ENCODE measurements at places on chromosomes 12 and 14. TPM values are rescaled to one million over a fixed set of nuclear protein-coding genes. Genes with fewer than 3 reads are reported as not detected.

GRCh38 chr14:97408503-97408902 lies 611.3 kb downstream of the VRK1 start:
- DNase-seq, result no peak

- no peak for DNase-seq
Observed at GRCh38 chr14:66496188-66496807, 10.1 kb downstream of the CCDC196 start.

Gene TDRD9
- under 0.01 TPM for total RNA-seq

Gene TTLL5
- total RNA-seq, result 61.8 TPM

Gene PTPRB
- total RNA-seq, result 62.6 TPM

- no peak for DNase-seq
Observed at GRCh38 chr14:96917442-96917963, 120.3 kb downstream of the VRK1 start.

GRCh38 chr12:84058136-84058535 lies 854.5 kb downstream of the SLC6A15 start:
- DNase-seq, result no peak

Gene FERMT2
- total RNA-seq, result 165 TPM

Gene TSPAN19
- total RNA-seq, result not detected

Gene PRB2
- total RNA-seq, result not detected

- no peak for DNase-seq
Observed at GRCh38 chr12:112738531-112738930, 53.0 kb upstream of the RPH3A start.

DNA sequence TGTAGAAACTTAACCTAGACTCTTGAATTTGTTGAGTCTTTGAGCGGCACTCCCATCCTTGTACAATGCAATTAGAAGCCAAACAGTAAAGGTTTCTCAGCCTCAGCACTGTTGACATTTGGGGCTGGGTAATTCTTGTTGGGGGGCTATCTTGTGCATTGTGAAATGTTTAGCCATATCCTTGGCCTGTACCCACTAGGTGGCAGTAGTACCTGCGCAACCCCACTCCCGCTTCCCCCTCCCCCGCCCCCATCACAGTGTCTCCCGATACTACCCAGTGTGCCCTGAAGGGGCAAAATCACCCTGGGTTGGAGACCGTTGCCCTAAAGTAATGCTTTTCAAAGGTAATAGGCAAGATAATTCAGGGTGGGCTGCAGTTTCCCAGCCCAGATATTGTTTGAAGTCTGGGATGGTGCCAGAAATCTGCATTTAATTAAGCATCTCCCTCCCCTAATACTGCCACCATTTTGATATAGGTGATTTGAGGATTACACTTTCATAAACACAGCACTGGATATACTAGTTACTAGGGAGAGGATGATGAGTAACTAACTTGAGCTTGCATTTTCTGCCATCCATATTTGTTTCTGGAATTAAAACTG lies 1.8 kb downstream of the COX6A1 start:
- no peak for DNase-seq

Gene CLEC9A
- total RNA-seq, result not detected

Gene DENND5B
- total RNA-seq, result 22.6 TPM

DNA sequence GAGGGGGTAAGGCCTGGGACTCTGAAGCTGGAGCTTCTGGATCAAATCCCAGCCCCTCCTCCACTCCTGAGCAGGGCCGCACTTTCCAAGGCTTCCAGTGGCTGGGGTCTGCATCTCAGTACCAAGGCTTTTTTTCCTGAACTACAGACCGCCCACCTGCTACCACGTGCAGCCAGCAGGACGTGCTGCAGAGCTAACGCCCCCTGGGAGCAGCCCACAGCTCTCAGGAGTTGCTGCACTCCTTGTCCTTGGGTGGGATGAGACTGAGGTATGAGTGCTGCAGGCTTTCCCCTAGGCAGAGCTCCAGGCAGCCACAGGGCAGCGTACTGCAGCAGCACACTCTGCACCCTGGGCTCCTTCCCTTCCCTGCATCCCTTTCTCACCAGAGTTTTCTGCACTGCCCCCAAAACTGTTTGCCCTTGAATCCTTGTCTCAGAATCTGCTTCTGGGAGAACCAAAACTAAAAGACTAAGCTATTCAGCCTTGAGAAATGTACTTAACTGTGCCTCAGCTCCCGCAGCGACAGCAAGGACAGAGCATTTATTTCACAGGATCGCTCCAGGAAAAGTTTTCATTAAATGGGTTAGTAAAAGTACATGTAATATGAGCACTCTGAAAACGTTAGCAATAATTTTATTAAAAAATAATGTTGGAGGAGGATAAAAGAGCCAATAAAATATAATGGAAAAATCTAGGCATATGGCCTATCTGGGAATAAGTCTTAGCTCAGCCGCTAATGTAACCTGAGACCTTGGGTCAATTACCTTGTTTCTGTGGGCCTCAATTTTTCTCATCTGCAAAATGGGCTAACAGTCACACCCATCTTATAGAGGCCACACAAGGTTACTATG lies 25.5 kb downstream of the RBM19 start:
- no peak for DNase-seq

Gene TMEM233
- 0.22 TPM for total RNA-seq

DNA sequence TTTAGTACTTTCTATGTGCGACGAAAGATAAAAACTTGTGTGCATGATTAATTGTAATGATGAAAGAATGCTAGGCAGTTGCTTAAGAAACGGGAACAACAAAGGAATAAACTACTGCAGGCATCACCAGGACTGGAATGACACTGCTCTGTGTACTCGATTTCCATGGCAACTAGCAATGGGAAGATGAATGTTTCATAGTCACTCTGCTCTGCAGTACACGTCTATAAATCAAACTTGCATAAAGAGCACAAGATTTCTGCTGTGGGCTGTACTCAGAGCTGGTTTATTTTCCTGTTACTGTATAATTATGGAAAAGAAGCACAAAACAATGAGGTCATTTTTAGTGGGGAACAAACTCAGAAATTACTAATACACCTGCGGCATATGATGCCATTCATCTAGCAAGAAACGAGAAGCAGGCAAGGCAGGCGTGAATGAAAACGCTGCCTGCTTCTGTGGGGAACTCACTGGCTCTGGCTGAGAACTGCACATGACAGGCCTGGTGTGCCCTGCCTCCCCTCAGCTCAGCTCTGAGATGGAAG lies 41.8 kb downstream of the EFCAB11 start:
- DNase-seq, result no peak

Gene DAO
- total RNA-seq, result not detected

DNA sequence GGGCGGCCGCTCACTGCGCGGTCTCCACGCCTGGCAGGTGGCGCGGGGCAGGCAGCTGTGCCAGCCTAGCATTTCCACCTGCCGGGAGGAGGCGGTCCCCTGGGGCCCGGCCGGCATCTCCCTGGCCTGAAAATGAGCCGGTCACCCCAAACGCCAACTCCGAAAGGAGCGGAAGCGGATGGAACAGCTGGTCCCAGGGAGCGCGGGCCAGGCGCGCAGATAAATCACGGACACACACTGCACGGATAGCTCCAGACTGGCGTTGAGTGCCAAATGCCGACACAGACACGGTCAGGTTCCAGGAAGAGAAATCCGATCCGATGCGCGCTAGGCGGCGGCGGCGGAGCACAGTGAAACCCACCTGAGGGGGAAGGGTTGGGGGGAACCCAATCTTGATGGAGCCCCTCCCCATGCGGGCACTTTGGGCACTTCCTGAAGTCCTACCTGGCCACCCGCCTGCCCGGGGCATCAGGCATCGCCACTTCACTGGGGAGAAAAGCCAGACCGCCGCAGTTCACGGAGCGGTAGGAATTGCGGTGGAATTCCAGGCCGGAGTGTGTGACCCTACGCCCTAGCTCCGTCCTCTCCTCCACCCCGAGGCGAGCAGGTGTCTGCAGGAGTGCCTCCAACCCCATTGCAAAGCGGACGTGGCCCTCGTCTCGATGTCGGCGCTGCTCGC lies 624 bp upstream of the PLEKHD1 start:
- no peak for DNase-seq

- DNase-seq, result no peak
Observed at GRCh38 chr12:47834199-47834903, 14.6 kb upstream of the HDAC7 start.

GRCh38 chr12:131963381-131963780 lies 13.6 kb downstream of the EP400 start:
- DNase-seq, result no peak

Gene LUM
- total RNA-seq, result 138 TPM

GRCh38 chr14:75366963-75367362 lies 60.9 kb upstream of the JDP2 start:
- no peak for DNase-seq

GRCh38 chr12:105573574-105573973 lies 243.1 kb downstream of the C12orf75 start:
- DNase-seq, result no peak

Gene FGF23
- total RNA-seq, result not detected

Gene REC8
- 11.6 TPM for total RNA-seq

Gene TNFAIP2
- 48.6 TPM for total RNA-seq

Gene VWF
- total RNA-seq, result 245 TPM

DNA sequence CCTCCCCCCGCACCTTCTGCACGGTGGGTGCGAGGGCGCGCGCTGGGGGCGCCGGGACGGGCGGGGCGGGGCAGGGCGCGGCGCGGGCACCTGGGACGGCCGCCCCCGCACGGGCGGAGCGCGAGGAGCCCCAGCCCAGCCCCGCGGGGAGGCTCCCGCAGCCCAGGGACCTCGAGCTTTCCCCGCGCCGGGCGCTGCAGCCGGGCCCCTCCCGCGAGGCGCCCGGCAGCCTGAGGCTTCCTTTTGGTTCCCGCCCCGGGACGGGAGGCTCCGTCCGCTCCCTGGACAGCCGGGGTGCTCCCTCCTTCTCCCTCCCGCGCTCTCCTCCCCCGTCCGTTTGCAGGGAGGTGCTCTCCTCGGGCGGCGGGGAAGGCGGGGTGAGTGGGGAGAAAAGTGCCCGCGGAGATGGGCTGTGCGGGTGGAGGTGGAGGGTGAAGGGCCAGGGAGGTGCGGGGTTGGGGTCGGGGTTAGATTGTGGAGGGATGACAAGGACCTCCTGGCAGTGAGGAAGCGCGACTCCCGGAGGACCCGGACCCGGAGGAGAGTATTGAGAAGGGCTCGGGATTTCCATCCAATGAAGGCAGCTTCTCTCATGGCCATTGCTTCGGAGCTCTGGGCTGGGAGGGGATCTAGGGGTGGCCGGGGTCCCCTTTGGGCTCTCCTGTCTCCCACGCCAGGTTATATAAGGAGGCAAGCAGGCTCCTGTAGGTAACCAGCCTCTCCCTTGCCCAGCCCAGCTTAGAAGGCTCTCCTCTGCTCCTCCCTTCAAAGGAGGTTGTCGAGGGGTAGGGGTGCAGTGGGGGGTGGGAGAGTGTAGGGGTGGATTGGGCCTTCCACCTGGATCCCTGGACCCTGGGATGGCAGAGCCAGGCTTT lies 645 bp downstream of the JDP2 start:
- no peak for DNase-seq

DNA sequence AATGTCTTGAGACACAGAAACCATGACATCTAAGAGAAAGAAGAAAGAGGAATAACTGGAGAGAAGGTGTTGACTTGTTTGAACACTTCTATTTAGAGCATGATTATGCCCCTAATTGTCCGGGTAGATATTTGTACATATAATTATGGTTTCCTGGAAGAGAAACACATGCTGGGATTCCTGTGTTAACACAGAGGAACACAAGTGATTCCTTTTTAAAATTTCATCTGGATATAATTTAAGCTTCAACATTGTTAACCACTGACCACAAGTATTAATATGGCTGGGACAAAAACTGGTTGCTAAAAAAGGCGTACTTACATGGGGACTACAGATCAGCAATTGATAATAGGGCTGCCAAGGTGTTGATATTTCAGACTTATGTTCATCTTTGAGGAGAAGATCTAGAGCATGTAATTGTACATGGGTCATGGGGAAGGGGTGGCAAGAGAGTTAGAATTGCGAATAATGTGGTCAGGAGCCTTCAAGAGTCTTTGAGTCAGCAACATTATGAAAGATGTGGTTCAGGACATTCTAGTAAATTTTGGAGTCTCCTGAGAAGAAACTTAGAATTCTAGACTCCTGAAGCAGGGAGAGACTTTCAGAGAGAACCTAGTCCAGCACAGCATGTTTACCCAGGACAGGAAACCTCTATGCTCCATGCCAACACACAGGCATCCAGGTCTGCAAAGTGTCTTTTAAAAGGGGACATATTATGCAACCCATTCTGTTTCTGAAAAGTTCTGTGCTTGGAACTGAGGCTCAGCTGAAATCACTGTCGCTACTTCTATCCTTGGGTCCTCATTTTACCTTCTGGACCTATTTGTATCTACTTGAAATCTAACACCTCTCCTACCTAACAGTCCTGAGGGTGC lies 56.5 kb downstream of the SLC38A1 start:
- DNase-seq, result no peak

Gene ARHGEF25
- 57.0 TPM for total RNA-seq

GRCh38 chr12:132260721-132261120 lies 68.7 kb downstream of the GALNT9 start:
- no peak for DNase-seq

- DNase-seq, result no peak
Observed at GRCh38 chr12:29599381-29599780, 101.9 kb upstream of the OVCH1 start.

DNA sequence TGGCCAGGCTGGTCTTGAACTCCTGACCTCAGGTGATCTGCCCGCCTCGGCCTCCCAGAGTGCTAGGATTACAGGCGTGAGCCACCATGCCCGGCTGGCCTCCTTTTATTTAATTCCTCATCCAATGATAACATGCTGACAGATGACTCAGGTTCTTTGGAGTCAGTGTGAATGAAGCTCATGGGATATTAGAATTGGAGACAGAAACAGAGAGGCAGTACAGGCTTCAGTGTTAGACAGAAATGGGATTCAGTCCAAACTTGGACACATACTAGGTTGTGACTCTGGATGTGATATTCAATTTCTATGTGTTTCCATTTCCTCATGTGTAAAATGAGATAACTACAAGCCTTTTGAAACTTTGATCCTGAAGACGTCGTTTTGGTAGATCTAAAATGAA lies 47.3 kb downstream of the PDE3A start:
- no peak for DNase-seq

GRCh38 chr12:69660164-69660863 lies 38.8 kb downstream of the BEST3 start:
- no peak for DNase-seq

Data from tibial nerve (tissue), 4 donors.